ENCODE measurements at places on chromosomes 5 and 9.

DNA sequence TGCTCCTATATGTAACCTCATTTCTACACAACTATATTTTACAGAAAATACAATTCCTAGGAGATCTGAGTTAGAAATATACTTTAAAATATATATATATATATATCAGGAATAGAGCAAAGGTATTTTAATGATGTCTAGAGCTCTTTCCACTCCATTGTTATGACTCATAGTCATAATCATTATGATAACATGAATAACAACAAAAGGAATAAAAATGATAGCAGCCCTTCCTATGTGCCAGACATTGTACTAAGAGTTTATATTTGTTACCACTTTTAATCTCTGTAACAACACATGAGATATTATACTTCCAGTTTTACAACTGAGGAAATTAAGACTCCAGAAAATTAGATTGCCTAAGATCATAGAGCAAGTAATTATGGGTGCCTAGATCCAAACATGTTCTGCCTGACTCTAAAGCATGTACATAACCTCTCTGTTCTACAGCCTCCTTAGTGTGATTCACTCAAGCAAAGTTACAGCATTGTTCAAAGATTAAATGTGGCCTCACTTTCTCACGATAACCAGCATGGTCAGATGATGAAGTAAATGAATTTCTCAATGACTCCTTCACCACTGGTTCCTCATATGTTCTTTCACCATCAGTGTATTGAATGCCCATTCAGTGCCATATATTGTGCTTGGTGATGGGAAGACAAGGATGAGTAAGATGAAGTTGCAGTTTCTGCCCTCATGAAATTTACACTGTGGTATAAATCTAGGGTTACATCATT is 452.1 kb downstream of the EFNA5 start:
- DNase-seq = peak; percentile 3

DNA sequence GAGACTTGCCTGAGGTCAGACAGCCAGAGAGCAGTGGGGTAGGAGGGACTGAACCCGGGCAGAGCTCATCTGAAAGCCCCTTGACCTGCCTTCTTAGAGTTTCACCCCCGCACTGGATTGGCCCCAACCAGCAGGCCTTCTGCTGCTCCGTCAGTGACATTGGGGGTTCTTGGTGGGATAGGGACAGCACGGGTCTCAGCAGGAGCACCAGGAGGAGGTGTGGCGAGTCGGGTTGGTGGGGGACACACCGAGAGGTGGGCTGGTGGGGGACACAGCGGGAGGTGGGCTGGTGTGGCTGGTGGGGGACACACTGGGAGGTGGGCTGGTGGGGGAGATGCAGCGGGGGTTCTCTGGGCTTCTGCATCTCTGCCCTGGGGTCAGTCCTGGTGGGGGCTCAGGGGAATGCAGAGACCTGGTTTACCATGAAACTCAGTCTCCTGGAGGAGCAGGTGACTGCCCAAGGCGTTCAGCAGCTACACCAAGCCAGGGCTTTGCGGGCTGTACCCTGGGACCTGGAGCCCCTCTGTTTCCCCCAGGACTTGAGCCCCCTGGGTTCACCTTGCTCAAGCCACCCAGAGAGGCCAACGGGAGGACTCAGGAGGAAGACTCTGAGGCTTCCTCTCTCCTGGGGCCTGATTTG is 28.1 kb upstream of the RNU6ATAC start:
- no peak for DNase-seq

DNA sequence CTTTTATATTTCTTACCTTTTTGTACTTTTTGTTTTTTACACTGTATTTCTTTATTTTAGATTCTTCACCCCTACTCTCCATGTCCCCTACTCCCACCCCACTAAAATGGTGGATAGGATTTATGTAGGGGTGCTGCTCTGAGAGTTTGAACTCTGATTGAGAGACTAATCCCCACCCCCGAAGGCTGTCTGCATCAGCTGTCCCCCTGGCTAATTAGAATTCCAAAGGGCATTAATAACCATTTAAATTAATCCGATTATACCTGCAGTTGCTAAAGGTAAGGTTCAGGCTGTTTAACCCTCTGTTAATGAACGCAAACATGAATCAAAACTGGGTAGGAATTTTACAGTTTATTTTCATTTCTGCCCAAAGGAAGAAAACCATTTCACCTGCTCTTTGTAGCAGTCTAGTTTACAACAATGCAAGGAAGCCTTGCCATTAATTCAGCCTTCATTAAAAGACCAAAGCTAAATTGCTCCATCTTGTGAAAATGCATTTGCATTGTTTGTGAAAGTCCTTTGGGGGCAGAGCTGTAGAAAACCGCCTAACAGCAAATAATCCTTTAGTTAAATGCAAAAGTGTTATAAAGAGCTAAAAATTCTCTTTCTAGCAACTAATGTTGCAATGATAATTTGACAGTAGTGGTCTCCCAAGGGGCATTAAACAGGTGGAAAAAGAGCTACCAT is 71.2 kb downstream of the ZCCHC7 start:
- no peak for DNase-seq

- no peak for DNase-seq
Measured at GRCh38 chr5:173888473-173889131, 453 bp downstream of the CPEB4 start.

GRCh38 chr5:51487952-51488351 is 104.7 kb downstream of the ISL1 start:
- no peak for DNase-seq

DNA sequence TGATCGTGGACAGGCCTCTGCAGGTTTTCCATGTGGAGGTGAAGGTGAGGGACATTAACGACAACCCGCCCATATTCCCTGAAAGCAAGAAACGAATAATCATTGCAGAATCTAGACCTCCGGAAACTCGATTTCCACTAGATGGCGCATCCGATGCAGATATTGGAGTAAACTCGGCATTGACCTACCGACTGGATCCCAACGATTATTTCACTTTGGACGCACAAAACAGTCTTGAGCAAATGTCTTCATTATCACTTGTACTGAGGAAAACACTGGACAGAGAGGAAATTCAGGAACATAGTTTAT is 621 bp downstream of the PCDHA13 start:
- DNase-seq = no peak

GRCh38 chr9:4397917-4398316 is 92.4 kb upstream of the SLC1A1 start:
- DNase-seq = no peak

DNA sequence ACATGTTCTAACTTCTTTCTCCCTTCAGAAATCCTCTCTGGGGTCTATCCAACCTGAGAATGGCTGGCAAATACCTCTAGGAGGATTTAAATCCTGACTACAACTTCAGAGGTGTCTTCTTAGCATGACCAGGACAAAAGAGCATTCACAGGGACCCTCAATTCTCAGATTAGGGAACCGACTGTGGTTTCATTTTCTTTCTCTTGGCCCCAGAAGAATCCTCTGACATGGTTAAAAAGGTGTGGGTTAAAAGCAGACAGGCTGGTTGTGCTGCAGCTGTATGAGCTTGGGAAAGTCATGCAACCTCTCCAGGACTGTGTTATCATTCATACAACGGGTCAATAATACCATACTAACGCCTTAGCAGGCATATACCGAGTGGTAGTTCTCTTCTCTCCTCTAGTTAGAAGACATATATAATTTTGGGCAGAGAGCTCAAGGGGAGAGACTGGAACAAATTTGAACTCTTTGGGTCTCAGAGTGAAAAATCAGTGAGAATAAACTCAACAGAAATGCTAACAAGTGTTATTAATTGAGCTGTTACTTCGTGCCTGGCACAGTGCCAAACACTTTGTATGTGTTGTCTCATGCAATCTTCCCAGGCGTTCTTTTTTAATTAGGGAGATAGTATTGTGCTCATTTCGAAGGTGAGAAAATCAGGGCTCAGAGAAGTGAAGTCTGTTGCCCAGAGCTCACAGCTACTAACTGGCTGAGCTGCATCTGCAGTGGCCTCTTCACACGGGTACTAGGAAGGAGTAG is 35.2 kb downstream of the INSYN2B start:
- DNase-seq = no peak

GRCh38 chr5:57221049-57221568 is 47.2 kb downstream of the GPBP1 start:
- peak; percentile 14 for DNase-seq

GRCh38 chr5:156021866-156022265 is 305.1 kb upstream of the SGCD start:
- no peak for DNase-seq

DNA sequence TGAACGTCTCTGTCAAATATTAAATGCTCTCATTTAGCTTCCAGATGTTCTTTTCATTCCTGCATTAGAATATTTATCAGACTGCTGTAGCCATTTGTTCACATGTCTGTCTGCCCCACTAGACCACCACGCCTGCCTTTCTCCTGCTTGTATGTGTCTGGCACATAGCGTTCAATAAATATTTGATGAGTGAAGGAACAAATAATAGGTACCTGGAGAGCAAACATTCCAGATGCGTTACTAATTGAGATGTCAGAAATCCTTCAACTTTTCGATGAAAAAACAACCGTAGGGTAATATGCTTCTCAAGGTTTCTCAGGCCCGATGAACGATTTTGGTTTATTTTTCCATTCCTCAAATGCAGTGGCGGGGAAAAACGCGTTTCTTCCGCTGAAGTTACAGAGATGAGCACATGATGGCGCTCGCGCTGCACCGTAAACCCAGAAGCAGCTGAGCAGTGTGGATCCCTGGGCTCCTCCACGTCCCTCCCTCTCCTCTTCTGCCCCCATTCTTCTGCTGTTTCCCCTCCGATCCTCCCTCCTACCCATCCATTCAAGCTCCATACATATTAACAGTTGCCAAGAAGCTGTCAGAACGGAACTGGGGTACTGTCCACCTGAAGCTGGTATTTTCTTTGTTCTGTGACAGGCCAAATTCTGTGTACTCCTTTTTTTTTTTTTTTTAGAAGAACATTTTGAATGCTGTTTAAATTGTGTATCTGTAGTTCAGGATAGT is 245.4 kb downstream of the MPDZ start:
- no peak for DNase-seq

DNA sequence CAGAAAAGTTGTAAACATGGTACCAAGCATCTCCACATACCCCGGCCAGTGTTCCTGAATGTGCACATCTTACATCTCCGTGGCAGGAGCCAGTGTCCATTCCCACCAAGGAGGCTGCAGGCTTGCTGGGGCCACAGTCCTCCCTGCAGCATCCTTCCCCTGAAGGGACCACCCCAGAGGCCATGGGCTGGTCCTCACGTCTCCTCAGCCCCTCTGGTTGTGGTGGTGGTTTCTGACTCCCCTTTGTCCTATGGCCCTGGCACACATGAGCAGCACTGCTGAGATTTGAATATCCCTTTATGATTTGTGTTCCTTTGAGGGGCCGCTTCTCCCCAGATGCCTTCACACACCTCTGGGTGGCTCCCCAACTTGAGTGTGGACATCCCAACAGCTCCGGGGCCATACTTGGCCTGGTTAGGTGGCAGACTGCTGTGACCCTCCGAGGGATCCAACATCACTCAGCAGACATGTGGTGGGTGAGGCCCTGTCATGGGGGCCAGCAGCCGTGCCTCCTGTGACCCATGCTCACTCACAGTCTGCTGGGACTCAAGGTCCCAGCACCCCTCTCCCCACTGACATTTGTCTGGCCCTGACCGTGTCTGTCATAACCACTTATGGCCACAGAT is 14.3 kb downstream of the PHF2 start:
- DNase-seq = no peak

GRCh38 chr5:140055152-140055551 is 12.1 kb upstream of the NRG2 start:
- DNase-seq = no peak

GRCh38 chr5:121962347-121962670 is 534 bp downstream of the SRFBP1 start:
- no peak for DNase-seq

DNA sequence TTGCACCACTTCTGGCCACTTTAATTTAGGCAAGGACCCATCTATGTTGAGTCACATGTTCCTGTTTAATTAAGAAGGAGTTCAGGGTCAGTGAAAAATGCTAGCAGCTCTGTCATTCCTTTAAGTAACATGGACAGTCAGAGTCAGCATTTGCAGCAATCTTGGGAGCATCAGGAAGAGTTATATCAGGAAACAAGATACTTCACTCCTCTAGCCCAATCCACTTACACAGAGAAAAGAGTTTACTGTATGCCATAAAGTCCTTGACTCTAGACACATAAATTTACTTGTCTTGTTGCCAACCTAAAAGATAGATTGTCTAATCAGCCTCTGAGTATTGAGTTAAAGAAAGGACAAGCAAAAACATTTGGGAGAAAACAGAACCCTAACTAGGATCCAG is 266.7 kb downstream of the PJA2 start:
- no peak for DNase-seq

DNA sequence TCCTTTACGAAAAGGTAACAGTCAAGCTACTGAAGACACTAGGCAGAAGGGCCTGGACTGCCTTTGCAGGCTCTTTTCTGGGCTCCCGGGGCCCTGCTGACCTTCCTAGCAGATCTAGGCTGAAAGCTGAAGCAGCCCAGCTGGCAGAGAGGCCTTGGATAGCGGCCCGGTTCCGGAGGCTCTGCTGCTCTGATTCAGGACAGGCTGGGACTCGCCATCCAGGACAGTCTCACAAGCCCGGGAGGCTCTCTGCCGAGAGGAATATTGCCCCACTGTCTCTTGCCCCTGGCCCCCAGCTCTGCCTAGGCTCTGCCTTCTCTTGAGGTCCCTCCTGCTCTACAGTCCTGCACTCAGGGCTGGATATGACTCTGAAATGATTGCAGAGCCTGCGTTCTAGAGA is 67.8 kb downstream of the PSD2 start:
- no peak for DNase-seq

DNA sequence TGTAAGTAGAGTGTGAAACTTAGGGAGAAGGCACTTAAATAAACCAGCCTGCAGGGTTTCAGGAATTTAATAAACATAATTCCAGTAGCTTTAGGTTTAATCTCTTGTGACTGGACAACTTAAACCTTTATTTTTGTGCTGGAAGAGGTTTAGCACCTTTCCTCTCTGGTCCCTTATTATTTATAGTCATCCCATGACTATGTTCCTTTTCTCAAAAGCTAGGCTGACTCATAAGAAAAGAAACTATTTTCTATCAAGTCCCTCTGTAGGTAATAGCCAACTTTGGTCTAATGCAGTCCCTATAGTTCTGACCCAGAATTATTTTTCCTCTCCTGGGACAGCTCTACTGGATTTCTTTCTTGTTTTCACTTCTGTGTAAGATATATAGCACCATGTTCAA is 588.9 kb downstream of the NR2F1-AS1 start:
- no peak for DNase-seq

DNA sequence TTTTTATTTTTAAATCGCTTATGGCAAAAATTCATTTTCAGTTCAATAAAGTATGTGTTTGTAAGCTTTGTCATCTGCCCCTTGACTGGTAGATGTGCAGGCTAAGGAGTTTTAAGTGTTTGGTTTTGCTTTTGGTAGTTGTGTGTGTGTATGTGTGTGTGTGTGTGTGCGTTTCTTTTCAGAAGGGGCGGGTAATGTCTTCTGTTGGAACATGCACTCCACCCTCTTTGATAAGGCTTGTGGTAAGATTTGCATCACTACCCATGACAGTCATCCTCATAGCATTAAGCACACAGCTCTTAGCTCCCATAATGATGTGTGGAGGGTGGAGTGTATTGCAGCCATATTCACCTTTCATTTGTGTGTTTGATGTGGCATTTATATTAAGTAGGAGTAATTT is 92.1 kb upstream of the FSD1L start:
- DNase-seq = no peak

- no peak for DNase-seq
Measured at GRCh38 chr9:21565155-21565554, 83.0 kb upstream of the IFNE start.

GRCh38 chr5:58681943-58682342 is 99.1 kb downstream of the RAB3C start:
- no peak for DNase-seq

- DNase-seq = peak; percentile 58
Measured at GRCh38 chr5:140221697-140222223, 46.8 kb downstream of the CYSTM1 start.

Data from GM04503 (cell line).